Stimulated activated CD8-positive, alpha-beta memory T cell treated with anti-CD3 and anti-CD28 coated beads, Interleukin-7, amount 100 ng/mL, for 1 hour (primary cell): ENCODE measurements at places on chromosomes 13 and 19.
A peak's percentile ranks its signal among the peaks of the same experiment; 100 is the strongest.

GRCh38 chr19:45781214-45782161, 802 bp downstream of the DMPK start:
- DNase-seq: no peak

DNA sequence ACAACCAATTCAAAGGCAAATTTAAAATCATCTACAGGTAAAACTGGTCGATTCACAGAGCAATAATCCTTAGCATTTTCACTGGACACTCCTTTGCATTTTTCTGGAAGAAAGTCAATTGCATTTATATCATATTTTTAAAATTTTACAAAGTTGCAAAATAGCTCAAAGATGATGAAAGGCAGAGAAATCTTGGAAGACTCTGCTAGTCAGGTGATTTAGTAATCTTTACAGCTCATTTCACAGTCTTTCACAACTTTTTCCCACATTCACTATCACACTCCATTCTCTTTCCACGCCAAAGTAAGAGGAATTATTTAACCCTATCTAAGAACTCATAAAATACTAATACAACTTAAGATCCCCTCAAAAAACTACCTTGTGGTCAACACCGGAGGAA, 1063.8 kb downstream of the EFNB2 start:
- DNase-seq: no peak

GRCh38 chr19:7326105-7326877, 22.4 kb upstream of the ARHGEF18 start:
- DNase-seq: no peak

DNA sequence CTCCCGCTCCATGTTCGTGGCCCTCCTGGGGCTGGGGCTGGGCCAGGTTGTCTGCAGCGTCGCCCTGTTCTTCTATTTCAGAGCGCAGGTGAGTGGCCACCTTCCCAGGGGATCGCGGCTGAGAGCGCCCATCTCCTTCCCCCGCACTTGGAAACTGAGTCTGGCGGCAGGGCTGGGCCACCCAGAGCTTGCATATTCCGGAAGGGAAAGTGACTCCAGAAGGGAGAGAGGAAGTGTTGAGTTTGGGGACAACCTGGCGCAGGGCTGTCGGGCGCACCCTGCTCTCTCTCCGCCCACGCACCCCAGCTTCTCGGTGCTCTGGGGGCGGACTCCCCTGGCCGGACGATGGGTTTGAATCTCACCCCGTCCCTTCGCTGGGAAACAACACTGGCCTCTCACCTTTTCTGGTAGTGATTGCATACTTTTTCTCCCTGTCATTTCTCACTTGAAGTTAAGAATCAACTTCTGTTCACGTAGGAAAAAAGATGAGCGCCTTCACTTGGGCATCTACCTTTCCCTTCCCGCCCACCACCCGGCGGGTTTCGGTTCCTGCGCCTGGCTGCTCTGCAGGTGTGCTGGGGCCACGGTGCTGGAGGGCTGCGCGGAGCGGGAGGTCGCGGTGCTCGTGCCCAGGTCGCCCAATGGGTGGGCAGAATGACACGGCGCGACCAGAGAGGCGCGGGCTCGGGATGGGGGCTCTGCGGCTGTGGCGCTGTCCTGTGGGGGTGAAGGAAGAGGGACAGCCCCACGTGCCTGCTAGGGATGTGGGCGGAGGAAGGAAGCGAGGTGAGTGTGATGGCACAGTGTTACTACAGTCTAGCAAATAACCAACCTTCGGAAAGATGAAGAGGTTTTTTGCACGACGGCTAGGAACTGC, 721 bp downstream of the TNFSF11 start:
- DNase-seq: peak; percentile 9

GRCh38 chr19:46081928-46082727, 41.3 kb upstream of the IGFL4 start:
- no peak for DNase-seq

DNA sequence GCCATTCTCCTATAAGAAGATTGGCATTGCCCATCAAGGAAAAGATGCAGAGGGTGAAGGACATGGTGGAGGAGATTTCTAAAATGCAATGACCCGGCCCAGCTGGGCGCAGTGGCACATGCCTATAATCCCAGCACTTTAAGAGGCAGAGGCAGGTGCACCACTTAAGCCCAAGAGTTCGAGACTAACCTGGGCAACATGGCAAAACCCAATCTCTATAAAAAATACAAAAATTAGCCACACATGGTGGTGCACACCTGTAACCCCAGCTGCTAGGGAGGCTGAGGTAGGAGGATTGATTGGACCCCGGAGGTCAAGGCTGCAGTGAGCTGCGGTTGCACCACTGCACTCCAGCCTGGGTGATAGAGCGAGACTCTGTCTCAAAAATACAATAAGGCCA, 331.8 kb downstream of the FOXO1 start:
- no peak for DNase-seq

DNA sequence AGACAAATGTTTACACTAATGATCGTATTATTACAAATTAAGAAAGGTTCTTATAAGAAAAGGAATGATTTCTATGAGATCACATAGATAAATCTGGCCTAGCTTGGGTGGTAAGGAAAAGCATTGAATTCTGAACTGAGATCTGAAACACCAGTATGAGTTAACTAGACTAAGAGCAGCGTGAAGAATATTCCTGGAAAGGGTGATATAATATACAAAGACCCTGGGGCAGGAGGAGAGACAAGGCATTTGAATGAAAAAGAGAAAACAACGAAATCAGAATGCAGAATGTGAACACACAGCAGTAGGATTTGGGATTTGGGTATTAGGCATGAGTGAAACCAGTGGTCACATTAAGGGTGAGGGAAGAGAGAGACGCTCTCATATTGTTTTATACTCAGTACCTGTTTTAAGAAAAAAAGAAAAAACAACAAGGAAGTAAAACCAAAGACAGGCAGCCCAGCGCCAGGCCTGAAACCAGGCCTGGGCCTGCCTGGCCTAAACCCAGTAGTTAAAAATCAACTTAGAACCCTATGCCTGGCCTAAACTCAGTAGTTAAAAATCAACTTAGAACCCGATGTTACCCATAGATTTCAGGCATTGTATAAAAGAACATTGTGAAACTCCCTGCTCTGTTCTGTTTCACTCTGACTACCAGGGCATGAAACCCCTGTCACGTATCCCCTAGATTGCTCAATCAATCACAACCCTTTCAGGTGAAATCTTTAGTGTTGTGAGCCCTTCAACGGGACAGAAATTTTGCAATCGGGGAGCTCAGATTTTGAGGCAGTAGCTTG, 287.1 kb downstream of the ITGBL1 start:
- no peak for DNase-seq

- DNase-seq: peak; percentile 16
Observed at GRCh38 chr13:44576351-44577235, 463 bp upstream of the TSC22D1 start.
